ENCODE measurements at places on chromosomes 7 and 10. TPM values are rescaled to one million over a fixed set of nuclear protein-coding genes. Genes with fewer than 3 reads are reported as not detected.

GRCh38 chr7:1901431-1902210, 231.5 kb downstream of the ELFN1 start:
- peak; percentile 8 for DNase-seq

DNA sequence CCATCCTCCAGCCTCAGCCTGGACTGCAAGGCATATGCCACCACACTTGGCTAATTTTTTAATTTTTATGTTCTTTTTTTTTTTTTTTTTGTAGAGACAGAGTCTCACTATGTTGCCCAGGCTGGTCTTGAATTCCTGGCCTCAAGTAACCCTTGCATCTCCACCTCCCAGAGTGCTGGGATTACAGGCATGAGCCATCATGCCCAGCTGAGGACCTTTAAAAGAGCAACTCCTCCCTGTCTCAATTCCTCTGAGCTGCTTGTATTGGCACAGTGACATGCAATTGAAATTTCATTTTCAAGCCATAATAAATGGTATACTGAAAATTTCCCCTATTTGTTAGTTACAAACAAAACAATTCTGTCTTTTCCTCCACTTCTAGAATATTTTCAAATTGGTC, 19.5 kb downstream of the DNAJB9 start:
- no peak for DNase-seq

GRCh38 chr7:147700702-147701101, 889.9 kb upstream of the C7orf33 start:
- no peak for DNase-seq

- DNase-seq = no peak
These were observed 982.1 kb upstream of the MBL2 start for GRCh38 chr10:53754596-53755250.

GRCh38 chr7:133573554-133574265, 320.8 kb downstream of the EXOC4 start:
- no peak for DNase-seq

GRCh38 chr7:24836084-24836483, 78.8 kb upstream of the GSDME start:
- DNase-seq = no peak

- no peak for DNase-seq
These were observed 32.0 kb downstream of the SRRM3 start for GRCh38 chr7:76233538-76234281.

DNA sequence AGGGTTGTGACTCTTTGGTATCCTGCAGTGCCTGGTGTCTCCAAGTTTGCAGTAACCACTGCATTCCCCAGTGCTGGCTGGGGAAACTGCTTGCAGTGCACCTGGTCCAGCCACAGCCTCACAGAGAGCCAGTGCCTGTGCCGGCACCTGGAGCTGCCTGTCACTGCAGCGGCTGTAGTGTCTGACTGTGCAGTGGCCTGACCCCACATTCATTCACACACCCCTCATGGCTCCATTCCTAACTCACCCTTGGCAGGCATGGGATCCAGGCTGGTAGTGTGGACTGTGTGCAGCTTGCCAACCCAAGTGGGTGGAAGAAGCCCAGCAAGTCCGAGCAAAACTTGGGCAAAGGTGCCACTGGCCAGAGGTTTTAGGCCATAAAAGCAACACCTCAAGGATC, 3.7 kb upstream of the CYP3A43 start:
- DNase-seq = no peak

DNA sequence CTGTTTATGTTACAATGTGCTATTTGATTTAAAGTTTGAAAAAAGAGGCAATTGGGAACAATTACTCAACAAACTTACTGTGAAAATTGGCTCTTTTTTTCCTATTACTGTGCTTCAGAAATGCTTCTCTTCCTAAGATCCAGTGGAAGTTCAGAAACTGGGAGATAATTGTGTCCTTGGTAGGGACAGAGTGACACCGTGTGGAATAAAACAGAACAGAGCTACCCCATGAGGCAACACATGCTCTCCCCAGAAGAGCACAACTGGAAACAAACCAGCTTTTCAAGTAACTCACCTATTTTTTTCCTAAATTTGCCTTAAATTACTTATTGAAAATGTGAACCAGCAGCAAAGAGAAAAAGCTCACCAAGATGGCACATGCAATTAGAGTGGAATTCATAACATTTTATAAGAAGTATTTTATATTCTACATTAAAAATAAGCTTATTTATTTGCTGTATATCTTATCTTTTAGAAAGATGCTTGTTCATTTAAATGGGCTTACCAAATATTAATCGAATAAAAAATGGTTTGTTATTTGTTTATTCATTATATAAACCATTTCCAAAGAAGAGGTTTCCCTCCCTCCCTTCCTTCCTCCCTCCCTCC, 346.1 kb upstream of the ANKRD30A start:
- no peak for DNase-seq

GRCh38 chr7:15855525-15856109, 169.1 kb upstream of the MEOX2 start:
- DNase-seq = no peak

- no peak for DNase-seq
These were observed 73.1 kb upstream of the MET start for GRCh38 chr7:116598861-116599260.

DNA sequence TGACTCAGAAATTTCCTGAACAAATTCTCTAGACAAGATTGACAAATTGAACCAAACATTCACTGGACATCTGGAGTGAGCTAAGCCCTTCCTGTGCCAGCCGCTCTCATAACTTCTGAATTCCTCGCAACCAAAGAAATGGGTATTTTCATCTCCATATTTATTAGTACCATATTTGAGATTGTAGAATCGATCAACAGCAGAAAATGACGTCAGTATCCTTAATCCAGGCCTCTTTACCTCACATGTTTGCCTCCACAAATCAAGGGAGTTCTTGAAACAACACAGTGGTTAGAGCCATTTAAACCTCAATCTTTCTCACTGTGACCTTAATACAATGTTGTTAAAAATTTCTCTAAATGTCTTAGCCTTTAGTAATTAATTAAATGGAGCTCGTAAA, 735.6 kb upstream of the SORCS1 start:
- DNase-seq = no peak

GRCh38 chr7:123844712-123845219, at the start of gene HYAL4:
Gene HYAL4, plus strand, starts transcription at chr7:123845169. Its CDS starts 23,105 bp downstream, at chr7:123868274.
- no peak for DNase-seq

GRCh38 chr10:27779462-27780015, 33.9 kb upstream of the MKX start:
- no peak for DNase-seq

DNA sequence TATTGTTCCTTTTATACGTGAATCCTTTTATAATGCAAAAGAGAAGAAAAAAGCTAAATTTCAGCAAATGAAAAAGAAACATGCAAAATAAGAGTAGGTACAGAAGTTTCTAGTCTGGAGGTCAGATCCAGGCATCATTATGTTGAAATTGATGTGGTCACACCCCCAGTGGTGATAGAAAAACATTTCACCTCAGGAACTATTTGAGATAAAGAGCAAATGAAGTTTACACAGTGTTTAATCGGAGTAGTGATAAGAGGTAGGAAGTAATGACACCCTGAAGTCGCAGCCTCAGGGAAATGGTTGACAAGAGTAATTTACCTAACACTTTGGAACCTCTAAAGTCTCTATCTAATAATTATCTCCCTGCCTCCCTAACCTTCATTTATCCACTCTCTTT, 536.0 kb upstream of the STEAP1 start:
- DNase-seq = no peak

- DNase-seq = no peak
These were observed 1.2 kb downstream of the CYREN start for GRCh38 chr7:135169141-135169963.

DNA sequence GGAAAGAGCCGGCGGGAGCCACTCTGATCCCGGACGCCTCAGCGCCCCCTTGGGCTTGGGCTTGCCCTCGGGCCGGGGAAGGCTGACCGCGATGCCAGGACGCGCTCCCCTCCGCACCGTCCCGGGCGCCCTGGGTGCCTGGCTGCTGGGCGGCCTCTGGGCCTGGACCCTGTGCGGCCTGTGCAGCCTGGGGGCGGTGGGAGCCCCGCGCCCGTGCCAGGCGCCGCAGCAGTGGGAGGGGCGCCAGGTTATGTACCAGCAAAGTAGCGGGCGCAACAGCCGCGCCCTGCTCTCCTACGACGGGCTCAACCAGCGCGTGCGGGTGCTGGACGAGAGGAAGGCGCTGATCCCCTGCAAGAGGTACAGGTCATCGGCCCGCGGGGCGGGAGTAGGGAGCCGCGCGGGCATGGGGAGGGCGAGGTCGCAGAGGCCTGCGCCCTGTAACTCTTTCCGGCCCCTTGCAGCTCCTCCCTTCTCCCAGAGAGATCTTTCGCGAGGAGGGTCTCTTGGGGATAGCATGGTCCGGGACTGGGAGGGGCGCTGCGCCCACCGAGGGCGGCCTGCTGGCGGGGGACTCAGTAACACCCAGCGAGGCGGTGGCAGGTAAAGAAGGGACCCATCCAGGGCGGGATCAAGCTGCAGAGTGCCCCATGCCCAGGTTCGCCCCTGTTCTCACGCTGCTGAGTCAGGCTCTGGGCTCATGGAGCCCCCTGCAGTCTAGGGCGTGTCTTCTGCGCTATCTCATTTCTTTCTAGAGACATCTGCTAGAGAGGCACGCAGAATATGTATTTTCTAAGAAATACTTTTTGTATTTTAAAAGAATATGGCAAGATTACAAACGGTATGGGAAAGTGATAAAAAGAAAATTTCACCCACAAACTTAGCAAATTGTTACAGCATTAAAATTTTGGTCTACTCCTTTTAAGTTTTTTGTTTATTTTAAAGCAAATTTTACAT, 687 bp downstream of the EPDR1 start:
- DNase-seq = peak; percentile 45

DNA sequence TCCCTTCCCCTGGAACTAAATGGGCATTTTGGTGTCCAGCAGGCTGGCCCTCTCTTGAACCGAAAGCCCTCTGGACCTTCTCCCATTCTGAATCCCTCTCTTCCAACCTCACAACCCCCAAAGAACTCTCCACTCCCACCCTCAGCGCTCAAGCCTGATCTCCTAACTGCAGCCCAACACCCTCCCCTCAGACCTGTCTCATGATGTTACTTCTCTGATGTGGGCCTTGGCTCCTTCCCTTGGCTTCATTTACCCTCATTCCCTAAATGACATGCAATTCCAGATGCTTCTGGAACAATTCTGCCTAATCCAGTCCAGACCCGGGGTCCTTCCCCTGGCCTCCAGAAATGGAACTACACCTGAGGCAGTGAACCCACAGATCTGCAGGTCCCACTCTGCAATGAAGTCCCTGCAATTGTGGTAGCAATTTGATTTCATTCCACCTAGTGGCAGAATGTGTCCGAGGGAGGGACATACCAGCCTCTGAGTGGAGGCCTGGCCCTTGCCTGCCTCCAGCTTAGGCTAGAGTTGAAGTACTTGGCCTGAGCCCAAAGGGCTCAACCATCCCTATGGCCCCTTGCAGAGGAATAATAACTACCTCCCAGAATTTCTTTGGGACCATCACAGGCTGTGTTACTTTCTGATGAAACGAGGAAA, 4.1 kb upstream of the CEP41 start:
- no peak for DNase-seq

DNA sequence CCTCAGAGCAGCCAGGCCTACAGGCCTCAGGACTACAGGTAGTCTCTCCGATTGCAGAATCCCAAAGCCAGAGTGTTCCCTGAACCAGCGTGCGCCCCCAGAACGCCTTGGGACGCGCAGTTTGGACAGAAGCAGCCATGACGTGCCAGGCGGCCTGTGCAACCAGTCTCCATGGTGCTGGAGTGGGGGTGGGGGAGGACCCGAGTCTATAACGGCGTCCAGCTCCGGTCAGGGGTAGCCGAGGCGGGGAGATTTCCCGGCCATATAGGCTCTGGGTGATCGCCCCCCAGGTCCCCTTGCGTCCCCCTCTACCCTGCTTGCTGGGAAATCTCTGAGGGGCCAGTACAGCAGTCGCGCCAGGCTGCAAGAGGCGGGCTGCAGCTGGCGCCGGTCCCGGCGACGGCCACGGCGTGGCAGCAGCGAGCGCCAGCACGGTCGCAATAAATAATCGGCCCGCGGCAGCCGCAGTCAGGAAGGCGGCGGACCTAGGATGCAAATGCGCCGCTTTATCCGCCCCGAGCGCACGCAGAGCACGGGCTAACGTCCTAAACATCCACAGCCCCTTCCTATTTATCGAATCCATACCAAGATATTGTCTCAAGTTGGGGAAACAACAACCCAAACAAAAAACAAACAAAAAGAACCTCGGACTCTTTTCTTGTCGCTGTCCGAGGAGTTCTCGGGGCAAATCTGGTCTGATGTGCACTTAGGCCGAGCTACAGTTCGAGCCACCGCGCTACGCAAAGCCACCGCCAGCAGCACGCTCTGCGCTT, 1.6 kb downstream of the HOXA3 start:
- peak; percentile 72 for DNase-seq

The EPO gene
- not detected for total RNA-seq

The SGCE gene
- total RNA-seq = 42.9 TPM

The EN2 gene
- 0.08 TPM for total RNA-seq

The HKDC1 gene
- total RNA-seq = 0.35 TPM

The BTBD16 gene
- not detected for total RNA-seq

The TSPAN12 gene
- total RNA-seq = 46.9 TPM

The CCDC126 gene
- 10.9 TPM for total RNA-seq

The CARD11 gene
- total RNA-seq = 1.3 TPM

The POLR1F gene
- 11.5 TPM for total RNA-seq

The TMEM270 gene
- total RNA-seq = not detected

The SPDYE17 gene
- not detected for total RNA-seq

The TSPAN33 gene
- 10.9 TPM for total RNA-seq

The PODXL gene
- total RNA-seq = 45.0 TPM

The PALD1 gene
- total RNA-seq = 4.4 TPM

The TMEM229A gene
- total RNA-seq = not detected
